ENCODE measurements at places on chromosomes 7 and 10.

- DNase-seq = no peak
These were observed 21.7 kb upstream of the WNT16 start for GRCh38 chr7:121307021-121307574.

GRCh38 chr7:46741938-46742540 lies 821.0 kb upstream of the IGFBP3 start:
- DNase-seq = no peak

GRCh38 chr10:20492447-20492846 lies 404.7 kb downstream of the NEBL start:
- no peak for DNase-seq

DNA sequence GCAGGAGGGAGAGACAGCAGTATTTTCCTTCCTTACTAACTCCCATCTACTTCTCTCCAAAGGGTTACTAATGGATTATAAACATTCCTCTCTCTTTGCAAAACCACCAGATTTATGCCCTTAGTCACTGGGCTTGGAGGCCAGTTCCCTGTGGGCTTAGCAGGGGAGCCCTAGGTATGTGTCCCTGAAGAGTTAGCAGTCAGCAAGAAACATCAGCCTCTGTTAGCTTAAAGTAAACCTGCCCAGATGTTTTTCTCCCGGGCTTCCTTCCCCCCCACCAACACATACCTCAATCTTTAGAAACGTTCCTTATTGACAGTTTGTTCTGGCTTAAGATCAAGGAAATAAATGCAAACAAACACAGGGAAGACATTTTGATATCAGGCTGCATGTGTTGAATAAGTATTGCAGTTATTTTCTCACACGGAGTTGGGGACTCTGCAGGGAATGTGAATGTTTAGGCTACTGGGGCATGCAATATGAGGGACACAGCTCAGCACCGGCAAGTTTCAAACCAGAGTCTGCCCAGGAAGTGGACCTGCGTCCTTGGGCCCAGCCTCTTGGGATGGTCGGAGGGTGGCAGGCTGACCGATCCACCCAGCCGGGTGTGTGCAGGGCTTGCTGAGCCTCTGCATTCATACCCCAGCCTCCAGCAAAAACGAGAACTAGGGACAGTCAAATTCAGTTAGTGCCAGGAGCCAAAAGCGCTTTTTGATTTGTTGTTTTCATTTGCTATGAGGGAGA lies 252.0 kb upstream of the GRB10 start:
- no peak for DNase-seq

- DNase-seq = peak; percentile 97
These were observed 311.2 kb upstream of the SEMA3D start for GRCh38 chr7:85498031-85498430.

DNA sequence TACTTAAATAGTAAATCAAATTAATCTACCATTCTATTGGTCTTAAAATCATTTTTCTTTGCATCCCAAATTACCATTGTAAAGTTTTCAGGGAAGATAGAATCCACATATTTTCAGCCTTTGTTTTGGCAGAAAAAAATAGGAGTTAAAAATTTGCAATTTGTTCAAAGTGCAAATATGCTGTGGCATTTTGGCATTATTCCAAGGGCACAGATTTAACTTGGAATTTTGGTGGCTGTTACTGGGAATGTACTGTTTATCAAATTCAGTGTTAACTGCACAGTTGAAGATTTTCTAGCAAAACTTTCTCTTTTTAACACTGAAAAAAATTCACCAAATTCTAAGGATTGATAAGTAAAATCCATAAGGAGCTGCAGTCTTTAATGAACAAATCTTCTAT lies 151.0 kb upstream of the HDAC9 start:
- DNase-seq = no peak

DNA sequence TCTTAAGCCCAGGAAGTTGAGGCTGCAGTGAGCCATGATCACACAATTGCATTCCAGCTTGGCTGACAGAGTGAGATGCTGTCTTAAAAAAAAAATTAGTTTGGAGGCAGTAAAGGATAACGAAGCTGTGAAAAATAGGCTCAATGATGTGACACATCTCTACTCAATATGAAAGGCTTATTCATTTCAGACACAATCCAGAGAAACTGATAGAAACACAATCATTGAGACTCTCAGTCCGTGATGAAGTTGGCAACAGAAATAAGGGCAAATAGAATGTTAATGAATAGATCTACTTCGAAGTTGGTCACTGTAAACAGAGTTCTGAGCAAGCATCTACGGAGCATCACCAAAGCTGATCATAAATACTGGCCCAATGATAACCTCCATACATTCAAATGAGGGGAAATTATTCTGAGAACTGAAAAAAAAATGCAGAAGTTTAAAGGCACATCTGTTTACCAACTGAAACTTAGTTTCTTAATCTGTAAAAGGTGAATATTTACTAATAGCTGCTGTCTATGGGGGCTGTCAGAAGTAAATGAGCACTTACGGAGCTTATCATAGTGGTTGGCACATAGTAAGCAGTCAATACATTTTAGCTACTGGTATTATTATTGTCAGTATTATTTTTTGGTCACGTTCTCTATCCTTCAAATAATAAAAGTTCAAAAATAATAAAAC lies 70.4 kb downstream of the AKR1B1 start:
- no peak for DNase-seq

DNA sequence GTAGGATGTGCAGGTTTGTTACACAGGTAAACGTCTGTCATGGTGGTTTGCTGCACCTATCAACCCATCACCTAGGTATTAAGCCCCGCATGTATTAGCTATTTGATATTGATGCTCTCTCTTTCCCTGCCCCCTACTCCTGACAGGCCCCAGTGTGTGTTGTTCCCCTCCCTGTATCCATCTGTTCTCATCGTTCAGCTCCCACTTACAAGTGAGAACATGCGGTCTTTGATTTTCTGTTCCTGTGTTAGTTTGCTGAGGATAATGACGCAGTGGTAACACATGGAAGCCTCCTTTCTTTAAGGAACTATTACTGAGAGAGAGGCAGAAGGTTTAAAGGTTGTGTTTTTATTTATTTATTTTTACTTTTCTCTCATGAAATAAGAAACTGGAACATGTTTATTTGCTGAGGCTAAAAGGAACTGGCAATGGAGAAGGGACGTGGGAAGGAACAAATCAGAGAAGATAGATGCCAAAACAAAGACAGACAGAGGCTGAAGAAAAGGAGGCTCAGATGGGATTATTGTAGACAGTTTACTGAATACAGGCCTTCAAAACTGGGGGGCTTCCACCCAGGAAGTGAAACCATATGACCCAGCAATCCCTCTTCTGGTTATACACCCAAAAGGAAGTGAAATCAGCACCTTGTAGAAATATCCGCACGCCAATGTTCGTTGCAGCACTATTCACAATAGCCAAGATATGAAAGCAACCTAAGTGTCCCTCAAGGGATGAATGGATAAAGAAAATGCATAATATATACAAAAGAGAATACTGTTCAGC lies 556.3 kb downstream of the GRM8 start:
- no peak for DNase-seq

GRCh38 chr7:133985300-133985699 lies 141.8 kb upstream of the LRGUK start:
- DNase-seq = no peak

DNA sequence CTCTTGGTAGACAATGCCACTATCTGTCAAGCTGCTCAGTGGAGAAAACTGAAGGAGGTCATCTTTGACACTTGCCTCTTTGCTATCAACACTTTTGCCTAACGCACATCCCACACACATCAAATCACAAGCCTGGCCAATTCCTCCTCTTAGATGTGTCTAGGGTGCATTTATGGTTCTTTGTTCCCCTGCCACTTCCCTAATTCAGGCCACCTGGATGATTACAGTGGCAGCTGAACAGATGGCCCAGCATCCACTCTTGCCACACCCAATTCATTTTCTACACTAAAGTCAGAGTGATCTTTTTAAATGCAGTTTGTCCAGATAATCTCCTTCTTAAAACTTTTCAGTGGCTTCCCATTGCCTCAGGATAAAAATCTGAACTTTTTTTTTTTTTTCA lies 58.6 kb downstream of the LAMB4 start:
- no peak for DNase-seq

DNA sequence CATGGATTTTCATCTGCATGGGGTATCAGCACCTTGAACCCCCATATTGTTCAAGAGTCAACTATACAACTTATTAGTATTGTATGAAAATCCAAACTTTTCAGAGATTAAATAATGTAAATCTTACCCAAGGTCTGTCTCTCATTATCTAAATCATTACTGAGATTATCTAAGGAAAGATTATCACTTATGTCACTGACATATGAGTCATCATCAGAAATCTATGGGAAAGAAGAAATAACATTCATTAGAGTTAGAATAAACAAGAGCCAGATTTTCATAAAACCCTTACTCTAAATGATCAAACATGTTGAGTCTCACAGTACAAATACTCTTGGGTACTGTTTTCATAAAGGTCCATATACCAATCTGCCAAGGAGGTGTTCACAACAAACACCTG lies 83.3 kb upstream of the GSDME start:
- no peak for DNase-seq

All from SK-N-MC (cell line).